ENCODE measurements at places on chromosomes 2 and 18. TPM values are rescaled to one million over a fixed set of nuclear protein-coding genes. Genes with fewer than 3 reads are reported as not detected.

The PNO1 gene
- 9.4 TPM for total RNA-seq

The SERPINB12 gene
- total RNA-seq: not detected

The UCN gene
- 0.34 TPM for total RNA-seq

The ANKRD44 gene
- 6.9 TPM for total RNA-seq

The RBM44 gene
- total RNA-seq: 0.86 TPM

The EGR4 gene
- under 0.01 TPM for total RNA-seq

The MERTK gene
- total RNA-seq: 20.5 TPM

The FSHR gene
- total RNA-seq: not detected

The FHOD3 gene
- 0.33 TPM for total RNA-seq

The SERPINB3 gene
- not detected for total RNA-seq

The CDK15 gene
- total RNA-seq: under 0.01 TPM

Data from dermis lymphatic vessel endothelial cell (primary cell).